ENCODE measurements at places on chromosomes 3 and 15.
A peak's percentile ranks its signal among the peaks of the same experiment; 100 is the strongest.

DNA sequence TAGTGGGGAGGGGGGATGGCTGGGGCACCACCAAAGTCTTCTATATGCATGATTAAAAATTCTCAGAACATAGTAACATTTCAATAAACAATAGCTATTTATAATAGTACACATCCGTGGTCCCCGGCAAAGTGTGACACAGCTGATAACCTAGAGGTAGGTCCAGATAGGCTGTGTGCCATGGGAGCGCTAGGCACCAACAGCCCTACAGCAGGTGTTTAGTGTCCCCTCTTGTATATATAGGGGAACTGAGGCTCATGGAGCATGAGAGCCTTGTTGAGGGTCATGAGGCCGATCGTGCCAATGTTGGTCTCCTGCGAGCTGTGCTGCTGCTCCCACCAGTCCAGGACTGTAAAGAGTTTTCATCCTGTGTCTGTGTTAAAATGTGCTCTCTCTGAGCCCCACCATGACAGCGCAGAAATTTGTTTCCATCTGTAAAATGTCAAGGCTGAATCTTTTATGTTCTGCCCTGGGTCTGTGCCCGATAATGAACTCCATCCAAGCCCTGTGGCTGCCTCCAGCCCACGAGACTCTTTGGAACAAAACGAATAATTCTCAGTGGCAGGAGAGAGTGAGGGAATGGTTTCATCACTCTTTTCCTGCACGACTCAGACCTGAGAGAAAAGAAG, 14.5 kb downstream of the TMEM158 start:
- DNase-seq = no peak

- no peak for DNase-seq
Measured at GRCh38 chr3:53155760-53156159, 5.2 kb upstream of the PRKCD start.

DNA sequence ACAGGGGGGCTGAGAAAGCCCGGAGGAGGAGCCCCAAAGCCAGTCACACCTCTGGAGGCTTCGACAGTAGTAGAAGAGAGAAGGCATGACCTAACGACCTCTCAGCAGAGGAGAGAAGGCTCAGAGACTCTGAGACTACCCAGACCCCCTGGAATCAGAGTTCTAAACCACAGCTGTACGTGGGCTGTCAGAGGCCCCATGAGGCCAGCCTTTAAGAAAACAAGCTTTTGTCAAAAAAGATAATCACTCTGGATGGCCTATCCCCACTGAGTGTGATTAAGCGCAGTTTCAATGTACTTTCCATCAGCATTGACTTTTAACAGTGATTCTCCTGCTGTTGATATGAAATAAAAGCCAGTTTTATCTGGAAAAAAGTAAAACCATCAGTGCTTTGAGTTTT, 330.3 kb downstream of the CLSTN2 start:
- DNase-seq = no peak

GRCh38 chr3:22691856-22692628, 511.1 kb upstream of the UBE2E2 start:
- no peak for DNase-seq

- DNase-seq = no peak
Measured at GRCh38 chr15:54011656-54012055, 33.4 kb downstream of the UNC13C start.

GRCh38 chr3:29144807-29145206, 136.1 kb upstream of the RBMS3 start:
- DNase-seq = no peak

DNA sequence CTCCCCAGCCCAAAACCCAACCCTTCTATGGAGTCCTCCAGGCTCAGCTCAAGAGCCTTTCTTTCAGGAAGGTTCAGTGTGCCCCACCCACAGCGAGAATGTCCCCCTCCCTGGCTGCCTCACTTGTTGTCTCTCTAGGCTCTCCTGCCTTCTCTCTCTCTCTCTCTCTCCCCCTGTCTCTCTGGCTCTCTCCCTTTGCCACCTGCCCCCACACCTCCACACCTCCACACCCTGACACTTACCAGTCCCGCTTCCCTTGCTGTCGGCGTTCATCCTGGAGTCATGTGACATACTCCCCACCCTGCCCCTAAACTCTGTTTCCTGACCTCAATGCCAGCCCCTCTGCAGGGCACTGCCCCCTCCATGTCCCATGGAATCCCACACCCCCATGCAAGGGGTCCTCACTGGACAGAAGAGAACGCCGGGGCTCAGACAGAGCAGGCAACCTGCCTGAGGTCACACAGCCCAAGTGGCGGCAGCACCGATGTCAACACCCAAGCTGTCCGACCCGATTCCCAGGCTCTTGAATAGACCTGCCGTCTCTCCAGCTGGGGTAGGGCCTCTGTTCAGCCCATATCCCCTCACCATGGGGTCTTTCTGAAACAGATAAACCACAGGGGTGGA, 28.5 kb upstream of the SLC6A6 start:
- DNase-seq = no peak

DNA sequence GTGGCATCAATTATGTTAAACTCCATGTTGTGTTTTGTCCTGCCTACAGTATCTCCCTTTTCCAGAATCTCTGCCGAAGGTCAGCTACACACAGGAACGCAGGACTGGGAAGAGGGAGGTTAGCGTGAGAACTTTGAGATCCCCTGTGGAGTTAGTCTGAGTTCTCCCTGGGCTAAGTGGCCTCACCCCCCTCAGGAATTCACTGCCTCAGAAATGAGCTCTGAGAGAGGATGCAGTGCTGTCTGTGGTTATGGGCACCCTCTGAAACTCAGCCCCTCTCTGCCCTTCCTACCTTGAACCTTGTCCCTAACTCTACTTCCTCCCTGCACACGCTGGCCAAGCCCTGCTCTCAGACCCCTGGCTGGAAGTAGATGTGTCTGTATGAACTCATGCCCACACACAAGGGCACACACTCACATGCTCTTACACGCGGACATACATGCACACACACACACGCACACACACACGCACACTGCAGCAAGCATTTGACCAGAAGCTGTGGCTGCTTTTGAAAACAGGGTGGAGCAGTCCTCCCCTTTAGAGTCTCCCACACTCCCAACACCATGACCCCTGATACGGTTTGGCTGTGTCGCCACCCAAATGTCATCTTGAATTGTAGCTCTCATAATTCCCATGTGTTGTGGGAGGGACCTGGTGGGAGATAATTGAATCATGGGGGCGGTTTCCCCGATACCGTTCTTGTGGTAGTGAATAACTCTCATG, 5.3 kb upstream of the VIPR1 start:
- DNase-seq = no peak

GRCh38 chr3:149581681-149582370, 76.0 kb downstream of the WWTR1 start:
- DNase-seq = no peak

DNA sequence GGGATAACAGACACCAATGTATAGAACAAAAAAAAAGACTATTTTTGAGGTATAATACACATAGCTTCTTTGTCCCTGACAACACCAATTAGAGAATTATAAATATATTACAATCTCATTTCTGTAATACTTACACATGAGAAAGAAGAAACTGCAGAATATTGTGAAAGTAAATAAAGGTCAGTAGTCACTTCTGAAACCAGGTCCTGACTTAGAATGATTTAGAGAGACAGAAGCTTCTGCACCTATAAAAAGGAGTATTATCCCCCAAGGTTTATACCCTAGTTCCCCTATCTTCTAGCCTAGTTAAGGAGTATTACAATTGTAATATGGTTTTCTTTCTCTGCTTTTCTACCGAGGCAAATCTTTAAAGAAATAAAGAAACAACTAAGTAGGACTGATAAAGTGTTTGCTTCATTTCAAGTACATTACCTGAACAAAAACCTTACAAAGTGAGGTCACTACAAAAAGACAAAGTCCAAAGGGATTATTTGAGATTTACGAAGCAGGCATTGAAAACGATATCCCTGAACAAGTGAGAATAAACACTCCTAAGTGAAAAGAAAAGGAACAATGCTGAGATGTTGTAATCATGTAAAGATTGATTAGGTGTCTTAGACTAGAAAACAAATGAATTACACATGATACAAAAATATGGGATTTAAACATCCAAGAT, 103.0 kb downstream of the GBE1 start:
- no peak for DNase-seq

DNA sequence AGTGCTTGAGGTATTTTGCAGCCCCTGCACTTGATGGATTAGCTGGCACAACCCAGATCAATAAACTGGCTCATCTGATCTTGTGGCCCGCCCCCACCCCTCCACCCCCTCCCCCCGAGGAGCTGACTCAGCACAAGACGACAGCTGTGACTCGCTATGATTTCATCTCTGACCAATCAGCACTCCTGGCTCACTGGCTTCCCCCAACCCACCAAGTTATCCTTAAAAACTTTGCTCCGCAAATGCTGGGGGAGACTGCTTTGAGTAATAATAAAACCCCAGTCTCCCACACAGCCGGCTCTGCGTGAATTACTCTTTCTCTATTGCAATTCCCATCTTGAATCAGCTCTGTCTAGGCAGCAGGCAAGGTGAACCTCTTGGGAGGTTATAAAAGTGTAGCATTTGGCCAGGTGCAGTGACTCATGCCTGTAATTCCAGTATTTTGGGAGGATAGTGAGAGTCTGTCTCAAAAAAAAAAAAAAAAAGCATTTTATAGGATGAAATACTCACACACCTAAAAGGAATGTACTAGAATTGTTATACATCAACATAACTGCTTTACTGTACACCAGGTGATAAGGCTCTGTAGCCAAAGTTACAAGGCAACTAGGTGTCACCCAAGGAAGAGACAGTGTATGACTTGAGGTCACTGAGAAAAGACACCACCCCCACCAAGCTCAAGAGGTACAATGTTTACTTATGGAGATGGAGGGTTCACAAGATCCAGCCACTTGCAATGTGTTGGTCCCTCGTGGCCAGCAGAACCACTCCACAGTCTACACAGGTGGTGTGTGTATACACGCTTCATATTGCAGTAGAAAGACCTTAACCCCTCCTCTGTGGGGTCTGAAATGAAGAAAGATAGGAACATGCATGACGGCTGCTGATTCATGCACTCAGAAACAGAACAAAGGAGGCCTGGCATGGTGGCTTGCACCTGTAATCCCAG, 8.6 kb downstream of the ZNF445 start:
- no peak for DNase-seq

GRCh38 chr15:37856109-37856508, 78.3 kb upstream of the TMCO5A start:
- no peak for DNase-seq

- DNase-seq = no peak
Measured at GRCh38 chr3:156507285-156507684, 47.6 kb downstream of the SSR3 start.

DNA sequence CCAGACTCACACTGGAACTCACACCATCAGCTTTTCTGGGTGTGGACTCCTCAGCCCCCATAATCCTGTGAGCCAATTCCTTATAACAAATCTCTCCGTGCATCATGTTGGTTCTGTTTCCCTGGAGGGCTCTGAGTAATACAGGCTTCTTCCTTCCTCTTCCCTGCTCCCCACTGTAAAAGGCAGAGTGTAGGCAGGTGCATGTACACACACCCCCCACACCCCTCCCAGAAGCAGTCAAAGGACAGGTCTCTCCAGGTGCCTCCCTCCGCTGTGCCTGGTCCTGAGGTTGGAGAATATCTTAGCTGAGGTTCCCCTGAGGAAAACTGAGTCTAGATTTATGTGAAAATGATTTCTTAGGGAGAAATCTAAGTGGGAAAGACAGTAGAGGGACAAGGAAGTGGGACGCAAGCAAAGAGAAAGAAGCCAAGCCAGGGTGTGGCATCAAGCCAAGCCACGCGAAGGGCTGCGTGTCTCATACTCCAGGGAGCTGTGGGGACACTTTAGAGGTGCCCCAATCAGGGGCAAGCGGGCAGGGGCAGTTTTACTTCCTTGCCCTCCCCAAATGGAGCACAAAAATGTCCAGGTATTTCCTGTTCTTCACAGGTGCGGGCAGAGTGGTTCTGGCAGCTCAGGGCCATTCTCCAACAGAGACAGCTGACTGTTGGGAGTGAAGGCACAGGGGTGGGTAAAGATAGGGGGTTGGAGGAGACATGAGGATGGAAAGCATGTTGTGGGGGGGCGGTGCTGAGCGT, 86.6 kb downstream of the HMG20A start:
- no peak for DNase-seq

GRCh38 chr3:54755756-54756155, 172.1 kb downstream of the LRTM1 start:
- no peak for DNase-seq

GRCh38 chr3:197222937-197223370, 75.5 kb downstream of the DLG1 start:
- no peak for DNase-seq

- DNase-seq = no peak
Measured at GRCh38 chr3:183192650-183193300, 30.2 kb upstream of the LAMP3 start.

DNA sequence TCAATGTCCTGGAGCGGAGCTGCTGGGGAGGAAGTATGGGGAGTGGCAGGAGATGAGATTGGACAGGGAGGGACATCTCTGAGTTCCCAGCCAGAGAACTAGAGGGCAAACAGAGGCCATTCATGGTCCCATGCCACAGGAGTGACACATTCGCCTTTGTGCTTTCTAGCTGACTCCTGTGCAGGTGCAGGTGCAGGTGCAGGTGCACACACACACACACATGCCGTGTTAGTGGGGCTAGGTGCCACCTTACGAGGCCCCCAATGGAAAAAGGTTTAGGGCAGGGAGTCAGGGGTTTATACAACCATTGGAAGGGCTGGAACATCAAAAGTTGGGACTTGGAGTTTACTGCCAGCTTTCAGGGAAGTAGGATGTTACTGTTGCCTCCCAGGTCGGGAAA, 52.0 kb downstream of the TPRA1 start:
- no peak for DNase-seq

DNA sequence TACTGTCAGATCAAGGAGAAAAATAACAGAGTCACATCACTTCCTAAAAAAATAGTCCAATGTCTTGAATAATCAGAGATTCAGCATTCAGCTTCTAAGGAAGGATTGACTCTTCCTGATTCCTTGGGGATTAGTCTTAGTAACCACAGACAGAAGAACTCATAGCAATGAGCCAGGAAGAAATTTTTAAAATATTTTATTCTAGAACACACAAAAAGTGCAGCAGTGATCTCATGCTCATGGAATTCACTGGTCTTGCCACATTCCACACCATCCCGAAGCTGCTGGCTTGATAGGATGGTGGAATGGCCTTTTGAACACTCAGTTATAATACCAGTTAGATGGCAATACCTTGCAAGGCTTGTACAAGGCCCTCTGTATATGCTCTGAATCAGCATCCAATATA, 43.0 kb upstream of the ABI3BP start:
- no peak for DNase-seq

GRCh38 chr15:68054628-68055223, 611 bp downstream of the PIAS1 start:
- no peak for DNase-seq

DNA sequence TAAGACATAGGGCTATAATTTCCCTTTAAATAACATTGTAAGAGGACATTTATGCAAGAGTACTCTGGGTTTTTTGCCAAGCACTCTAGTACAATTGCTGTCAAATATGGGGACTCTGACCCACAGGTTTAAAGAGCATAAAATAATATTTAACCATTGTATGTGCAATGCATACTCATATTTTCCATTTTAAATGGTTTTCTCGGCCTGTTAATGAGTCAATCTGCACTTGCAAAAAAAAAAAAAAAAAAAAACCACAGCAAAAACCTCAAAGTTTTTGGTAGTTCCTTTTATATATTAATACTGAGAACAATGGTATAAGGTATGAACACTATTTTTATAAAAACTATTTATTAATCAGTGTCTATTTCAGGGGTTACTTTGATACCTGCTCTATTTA, 304.0 kb upstream of the CBLB start:
- DNase-seq = peak; percentile 62
